ENCODE measurements at places on chromosomes 7 and 10. TPM values are rescaled to one million over a fixed set of nuclear protein-coding genes. Genes with fewer than 3 reads are reported as not detected.
A peak's percentile ranks its signal among the peaks of the same experiment; 100 is the strongest.

UPK3B gene
- total RNA-seq = 1.1 TPM

PPP1R17 gene
- not detected for total RNA-seq

DENND2A gene
- total RNA-seq = not detected

DNA sequence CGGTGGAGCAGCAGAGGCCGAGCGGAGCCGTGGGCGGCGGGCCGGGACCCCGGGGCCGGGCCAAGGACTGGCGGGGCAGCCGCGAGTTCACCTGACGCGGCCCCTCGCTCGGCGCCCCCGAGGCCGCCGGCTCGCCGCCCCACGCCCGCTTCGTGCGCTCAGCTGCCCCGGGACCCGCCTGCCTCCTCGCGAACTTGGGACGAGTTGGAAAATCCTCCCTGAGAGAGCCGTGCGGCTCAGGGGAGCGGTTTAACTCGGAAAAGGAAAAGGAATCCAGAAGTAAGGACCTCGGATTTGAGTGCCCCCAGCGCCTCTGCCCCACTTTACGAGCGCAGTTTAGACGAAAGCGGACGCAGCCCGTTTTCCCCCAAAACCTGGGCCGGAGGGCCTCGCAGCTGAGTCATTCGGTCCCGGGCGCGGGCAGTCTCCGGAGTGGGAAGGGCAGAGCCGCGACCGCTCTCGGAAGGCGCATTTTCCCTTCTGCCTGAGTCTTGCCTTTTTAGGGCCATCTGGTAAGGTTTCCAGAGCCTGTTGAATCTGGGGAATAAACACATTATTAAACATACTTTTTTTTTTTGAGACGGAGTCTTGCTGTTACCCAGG, 744 bp downstream of the CREM start:
- peak; percentile 59 for DNase-seq

DNA sequence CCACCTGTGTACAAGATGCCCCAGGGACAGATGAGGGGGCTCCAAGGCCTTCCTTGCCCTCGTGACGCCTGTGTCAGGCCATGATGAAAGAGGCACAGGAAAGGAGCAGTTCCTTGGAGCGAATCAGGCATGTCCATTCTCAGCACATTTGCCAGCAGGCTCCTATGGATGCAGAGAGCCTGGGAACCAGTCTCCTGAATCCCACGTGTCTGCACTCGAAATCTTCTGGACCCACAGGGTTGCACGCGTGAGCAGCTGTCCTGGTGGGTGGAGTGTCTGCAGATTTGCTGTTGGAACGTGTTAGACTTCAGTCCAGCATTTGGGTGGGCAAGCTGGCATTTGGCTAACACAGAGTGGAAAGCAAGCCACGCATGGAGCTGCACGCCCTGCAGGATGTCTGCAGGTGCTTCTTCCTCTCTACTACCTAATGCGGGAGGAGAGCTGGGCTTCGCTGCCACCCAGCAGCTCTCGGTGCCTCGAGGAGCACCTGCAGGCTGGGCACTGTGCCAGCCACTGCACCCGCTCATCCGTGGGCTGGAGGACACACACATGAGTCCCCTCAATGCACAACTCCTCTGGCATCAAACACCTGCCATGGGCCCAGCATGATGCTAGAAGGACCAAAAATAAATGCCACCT, 140.7 kb downstream of the PAXIP1 start:
- DNase-seq = no peak

- DNase-seq = no peak
Measured at GRCh38 chr10:52143338-52143737, 170.7 kb upstream of the DKK1 start.

DNA sequence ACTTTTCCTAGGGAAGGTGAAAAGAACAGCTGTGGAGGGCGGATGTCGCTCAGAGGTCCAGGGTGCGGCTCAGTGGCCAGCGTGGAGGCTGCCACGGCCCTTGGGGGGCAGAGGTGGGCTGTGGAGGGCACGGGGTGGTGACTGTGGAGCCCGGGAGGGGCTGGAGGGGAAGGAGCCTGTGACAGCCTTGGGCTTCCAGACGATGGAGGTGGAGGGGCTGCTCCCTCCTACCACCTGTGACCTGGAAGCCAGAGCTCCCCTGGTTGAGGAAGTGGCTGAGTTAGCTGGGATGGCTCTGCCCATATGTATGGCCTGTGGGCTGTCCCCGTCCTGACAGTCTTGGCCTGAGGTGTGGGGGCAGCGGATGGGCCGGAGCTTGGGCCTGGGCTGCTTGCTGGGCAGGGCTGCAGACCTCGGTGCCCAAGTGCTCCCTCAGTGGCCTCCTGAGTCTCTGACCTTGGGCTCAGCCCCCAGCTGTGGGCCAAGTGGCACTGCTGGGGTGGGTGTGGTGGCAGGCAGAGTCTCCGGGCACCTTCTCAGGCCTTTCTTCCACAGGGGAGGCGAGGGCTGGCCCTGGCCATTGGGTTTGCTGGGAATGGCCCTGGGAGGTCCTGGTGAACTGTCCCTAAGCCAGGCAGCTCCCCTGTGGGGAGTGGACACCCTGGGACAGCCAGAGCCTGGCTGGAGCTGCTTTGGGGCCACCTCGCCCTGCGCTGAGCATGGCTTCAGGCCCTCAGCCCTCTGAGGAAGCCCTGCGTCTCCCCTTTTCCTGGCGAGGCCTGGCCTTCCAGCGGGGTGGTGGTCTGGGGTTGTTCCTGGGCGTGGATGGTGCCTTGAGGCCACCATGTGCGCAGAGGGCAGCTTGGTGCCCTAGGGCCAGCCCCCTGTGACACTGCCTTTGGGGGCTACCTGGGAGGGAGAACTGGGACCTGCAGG, 3.9 kb downstream of the BRI3 start:
- DNase-seq = no peak

DNA sequence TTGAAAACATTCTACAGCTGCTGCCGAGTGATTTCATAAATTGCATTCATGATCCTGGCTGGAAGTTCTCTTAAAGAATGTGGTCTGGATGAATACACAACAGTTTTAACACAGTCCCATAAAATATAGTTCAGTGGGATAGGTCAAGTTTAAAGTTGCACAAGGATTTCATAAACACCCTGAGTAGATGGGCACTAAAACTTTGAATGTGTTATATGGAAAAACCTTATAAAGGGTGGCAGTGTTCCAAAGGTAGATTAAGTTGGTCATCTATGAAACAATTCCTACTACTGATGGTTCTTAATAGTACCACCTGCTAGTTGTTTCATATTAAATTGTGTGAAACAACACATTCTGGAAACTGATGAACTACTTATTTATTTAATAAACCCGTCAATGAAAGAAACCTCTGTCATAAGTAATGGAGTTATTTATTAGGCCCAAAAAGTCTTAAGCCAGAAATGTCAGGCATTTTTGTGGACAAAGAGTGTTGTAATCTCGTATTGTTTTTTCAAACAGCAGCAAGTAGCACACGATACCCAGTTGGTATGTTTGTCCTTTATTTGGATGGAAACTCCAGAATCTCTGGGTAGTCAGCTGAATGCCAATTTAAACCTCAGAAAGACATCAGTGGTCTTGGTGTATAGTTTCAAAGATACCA, 14.3 kb upstream of the RPA3 start:
- no peak for DNase-seq

DNA sequence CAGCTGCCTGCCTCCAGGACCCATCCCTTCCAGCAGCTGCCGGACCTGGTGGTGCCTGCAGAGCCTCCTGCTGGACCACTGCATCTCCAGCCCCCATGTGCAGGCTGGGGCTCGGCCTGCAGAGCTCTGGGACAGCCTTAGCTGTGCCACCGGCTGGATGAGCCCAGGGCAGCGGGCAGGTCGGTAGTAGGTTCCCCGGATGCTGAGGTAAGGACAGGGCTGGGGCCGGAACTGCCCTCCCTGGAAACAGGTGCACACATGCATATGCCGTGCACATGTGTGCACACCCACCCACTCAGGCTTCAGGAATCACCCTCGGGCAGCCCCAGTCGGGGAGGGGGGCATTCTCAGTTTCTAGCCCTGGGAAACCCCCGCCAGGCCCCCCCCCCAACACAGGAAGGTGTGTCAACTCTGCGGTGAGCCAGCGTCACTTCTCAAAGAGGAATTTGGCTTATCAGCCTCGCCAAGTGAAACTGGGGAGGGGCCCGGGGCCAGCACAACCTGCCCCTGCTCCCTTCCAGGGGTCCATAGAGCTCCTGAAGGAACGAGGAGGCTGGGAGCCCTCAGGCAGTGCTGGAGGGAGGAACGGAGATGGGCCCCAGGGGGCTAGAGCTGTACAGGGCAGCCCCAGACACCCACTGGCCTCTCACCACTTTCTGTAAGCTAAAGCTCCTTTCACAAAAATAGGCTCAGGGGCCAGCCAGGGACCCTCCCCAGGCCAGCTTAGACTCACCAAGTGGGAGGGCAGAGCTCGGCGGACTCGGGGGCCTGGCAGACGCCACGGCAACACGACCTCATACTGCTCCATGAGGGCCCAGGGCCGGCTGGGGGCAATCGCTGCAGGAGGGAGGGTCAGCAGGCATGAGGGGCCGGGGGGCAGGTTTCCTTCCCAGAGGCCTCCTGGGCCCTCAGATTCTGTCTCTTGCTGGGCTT, 1.7 kb downstream of the ADAM8 start:
- peak; percentile 65 for DNase-seq

- no peak for DNase-seq
Measured at GRCh38 chr10:73823391-73823790, 12.0 kb upstream of the NDST2 start.

GRCh38 chr10:61284222-61284890, 168.8 kb downstream of the TMEM26 start:
- DNase-seq = no peak

DNA sequence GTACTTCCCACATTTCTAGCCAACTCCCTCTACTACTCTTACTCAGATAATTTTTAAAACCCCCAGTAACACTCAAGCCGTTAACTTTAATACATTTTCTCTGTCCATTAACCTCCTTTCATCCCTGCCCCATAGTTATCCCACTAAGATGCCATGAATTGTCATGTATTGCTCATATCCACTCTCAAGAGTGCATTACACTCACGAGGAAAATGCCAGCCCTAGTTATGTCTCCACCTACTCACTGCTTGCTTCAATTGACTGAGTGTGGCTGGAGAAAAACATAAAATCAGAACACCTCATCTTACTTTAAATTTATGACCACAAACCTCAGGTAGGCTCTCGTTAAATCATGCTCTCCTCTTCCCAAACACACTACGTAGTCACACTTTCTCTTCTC, 324.1 kb upstream of the NPSR1 start:
- DNase-seq = no peak

- no peak for DNase-seq
Measured at GRCh38 chr7:65387891-65388290, 14.2 kb downstream of the ZNF92 start.

DNA sequence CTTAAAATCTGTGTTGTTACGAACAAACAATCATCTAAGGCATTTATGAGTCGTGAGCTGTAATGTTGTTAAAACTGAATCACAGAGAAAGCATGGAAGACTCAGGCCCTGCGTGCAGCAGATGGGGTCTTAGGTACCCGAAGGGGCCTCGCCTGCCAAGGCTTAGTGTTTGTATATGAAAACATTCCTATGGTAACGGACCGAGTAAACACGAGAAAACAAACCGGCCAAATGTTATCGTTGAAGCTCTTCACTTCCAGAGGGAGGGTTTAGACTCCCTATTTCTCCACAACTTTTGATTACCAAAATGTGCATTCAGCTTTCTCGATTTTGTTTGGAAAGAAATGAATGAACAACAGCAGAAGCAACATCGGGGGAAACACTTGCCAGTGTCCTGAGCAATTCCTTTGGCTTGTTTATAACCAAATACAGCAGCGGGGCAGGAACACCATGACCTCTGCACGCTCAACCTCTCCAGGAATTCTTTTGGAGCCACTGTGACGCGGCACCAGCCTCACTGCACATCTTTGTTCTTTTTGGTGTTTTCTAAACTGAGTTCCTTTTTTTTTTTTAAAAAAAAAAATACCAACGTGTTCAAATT, 121.6 kb upstream of the KLF6 start:
- DNase-seq = no peak

GRCh38 chr10:74078037-74078436, 72.6 kb downstream of the AP3M1 start:
- no peak for DNase-seq

DNA sequence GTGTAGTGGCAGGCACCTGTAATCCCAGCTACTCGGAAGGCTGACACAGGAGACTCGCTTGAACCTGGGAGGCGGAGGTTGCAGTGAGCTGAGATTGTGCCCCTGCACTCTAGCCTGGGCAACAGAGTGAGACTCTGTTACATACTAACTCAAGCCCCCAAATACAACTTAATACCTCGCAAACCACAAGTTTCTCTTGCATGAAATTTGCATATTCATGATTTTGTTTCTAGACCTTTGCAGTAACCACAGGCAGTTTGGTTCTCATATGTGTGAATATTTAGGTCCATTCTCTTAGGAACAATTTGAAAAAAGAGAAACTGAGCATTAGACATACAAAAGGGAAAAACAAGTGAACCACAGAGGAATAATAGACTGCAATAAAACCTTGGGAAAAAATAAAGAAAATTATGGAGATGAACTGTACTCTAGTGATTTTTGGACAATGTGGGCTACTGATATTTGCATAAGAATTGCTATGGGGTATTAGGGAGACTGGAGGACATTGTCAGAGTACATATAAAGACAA, 77.0 kb downstream of the ZNF277 start:
- DNase-seq = no peak

DNA sequence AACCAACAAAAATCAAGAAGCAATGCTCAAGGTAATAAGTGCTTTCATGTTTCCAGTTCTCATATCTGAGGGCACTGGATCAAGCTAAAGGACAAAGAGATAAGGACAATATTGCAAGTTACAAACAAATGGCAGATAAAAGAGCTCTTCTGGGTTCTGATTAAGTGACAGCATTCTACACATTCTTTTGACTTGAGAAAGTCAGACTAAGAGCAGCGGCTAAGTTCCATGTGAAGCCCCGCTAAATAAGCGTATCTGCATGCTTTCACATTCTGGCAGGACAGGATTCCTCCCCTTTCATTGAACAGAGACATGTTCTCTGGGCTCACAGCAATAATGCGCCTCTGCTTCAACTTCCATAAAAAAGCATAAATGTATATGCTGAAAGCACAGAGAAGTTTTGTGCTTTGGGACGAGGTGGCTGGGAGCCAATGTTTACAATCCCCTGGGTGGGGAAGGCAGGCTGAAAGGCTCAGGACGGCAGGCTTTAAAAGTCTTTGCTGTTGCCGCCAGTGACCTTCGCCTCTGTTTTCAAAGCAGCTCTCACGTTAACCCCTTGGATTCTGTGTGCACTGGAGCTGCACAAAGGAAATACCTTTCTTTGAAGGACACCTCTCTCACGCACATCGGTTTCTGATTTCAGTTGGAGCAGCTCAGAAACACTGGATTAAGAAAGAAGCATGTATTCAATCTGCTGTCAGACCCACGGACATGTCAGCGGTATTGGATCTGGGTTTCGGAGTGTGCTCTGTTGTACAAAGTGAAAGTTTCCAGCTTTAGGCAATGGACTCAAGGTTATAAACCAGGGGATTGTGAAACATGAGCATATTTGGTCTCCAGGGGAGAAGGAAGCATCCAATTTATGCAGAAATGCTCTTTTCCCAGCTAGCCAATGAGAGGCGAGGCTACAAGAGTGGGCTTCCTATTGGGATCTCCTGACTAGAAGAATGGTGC, 105.4 kb upstream of the FAM133B start:
- DNase-seq = no peak

Measured in activated T-helper 1 cell treated with anti-CD3 and anti-CD28 coated beads, Interleukin-12 subunit alpha, Interleukin-12 subunit beta, Interleukin-2, Interleukin-4 antibody, amounts not matched to agents 30 ng/mL and 10 ng/mL and 1 ng/mL, durations not matched to agents 14 hours and 24 hours and 36 hours (primary cell).